Stimulated activated CD4-positive, alpha-beta T cell treated with anti-CD3 and anti-CD28 coated beads, TNF-alpha, amount 100 ng/mL, for 24 hours (primary cell): ENCODE measurements at places on chromosomes 11 and 22.

DNA sequence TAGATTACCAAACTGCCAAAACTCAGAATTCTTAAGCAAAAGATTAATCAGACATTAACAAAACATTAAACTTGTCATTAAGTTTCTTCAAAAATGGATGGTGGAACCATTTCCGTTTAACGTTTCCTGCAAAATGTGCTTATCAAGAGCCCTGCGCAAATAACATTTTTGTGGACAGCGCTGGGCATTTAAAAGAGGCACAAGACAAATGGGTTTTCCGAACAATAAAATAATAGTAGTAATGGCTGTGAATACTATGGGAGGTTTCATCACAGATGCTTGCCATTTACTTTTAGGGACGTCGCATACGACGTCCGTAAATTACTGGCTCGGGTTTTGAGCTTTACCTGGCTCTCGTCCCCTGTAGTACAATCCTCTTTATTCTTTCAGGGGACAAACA, 1.1 kb downstream of the NPAT start:
- DNase-seq, result no peak

GRCh38 chr11:2576549-2576948, 123.2 kb downstream of the KCNQ1OT1 start:
- DNase-seq, result no peak

GRCh38 chr22:46094676-46095075, 55.6 kb upstream of the PPARA start:
- no peak for DNase-seq

DNA sequence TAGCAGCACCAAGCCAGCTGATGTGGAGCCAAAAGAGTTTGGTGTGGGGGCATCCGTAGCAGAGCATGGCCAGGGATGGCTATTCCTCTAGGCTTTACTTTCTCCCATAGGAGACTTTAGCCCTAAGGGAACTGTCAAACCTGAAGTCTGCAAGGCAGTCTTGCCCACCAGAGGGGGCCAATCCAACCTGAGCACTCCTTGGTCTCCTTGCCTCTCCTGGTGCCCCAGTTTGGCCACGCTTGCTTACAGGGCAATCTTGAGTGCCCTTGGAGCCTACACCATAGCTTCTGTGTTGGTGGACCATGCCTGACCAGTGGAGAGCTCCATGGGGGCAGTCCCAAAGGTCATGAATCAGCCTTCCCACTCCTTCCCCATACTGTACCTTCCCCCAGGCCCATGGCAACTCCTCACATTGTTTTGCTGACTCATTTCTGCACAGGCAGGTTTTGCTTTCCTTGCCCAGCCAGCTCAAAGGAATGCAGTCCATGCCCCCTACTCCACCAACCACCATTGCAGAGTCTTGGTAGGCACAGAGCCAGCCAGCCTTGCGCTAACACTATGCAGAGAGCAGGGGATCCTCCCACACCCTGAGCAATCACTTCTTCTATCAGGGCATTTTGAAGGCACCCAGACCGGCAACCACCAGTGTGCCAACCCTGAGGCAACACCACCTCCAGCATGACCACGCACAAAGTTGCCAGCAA, 1421.2 kb upstream of the RAG2 start:
- DNase-seq, result no peak

- DNase-seq, result no peak
Measured at GRCh38 chr11:84720706-84721402, 906.3 kb downstream of the DLG2 start.

DNA sequence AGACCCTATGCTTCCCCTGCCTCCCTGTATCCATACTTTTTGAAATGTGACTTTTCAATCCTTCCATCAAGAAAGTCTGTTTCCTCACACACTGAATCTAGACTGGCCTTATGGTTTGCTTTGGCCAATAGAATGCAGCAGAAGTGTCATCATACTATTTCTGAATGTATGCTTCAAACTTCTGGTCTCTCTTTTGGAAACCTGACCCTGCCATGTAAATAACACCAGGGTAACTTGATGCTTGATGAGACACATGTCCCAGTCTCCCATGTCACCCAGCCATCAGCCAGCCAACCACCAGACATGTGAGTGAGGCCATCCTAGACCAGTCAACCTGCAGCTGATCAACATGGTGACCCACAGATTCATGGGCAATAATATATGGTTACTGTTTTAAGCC, 29.7 kb upstream of the CAVIN3 start:
- DNase-seq, result no peak

DNA sequence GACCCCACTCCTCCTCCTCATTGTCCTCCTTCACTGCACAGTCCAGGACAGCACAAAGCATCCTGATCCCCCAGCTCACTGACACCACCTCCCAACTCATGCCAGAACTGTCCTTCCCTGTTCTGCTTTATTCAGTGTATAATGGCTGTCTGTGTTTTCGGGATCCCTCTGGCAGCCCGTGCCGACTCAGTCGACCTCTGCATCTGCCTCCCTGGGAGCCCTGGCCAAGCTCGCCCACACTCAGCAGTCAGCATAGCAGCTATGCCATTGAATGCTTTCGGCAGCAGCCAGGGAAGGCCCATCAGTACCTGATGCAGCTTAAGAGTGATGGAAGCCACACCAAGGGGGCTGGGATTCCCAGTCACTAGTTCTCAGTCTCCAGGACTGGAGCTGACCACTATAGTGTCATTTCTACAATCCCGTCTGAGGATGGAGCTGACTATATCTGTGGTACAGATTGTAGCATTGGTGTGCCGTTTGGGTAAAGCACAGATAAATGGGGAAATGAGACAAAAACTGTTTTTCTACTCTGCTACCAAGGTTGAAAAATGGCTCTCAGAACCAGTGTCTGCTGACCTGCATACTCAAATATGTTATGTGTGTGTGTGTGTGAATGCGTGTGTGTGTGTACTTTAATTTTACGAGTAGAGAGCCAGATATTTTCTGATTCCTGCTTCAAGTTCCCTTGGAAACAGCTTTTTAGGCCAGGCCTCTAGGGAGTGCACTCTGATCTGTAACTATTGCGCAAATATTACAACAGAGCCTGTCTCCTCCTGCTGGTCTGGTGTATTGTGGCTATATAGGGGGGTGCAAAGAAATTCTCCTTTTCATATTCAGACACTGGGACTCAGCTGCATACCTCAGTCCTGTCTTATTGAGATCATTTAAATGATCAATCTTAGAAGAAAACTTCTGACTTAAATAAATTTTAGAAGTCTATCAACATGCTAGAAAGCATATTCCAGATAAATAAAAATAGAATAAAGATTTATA, 78.8 kb upstream of the TOP3B start:
- DNase-seq, result no peak

DNA sequence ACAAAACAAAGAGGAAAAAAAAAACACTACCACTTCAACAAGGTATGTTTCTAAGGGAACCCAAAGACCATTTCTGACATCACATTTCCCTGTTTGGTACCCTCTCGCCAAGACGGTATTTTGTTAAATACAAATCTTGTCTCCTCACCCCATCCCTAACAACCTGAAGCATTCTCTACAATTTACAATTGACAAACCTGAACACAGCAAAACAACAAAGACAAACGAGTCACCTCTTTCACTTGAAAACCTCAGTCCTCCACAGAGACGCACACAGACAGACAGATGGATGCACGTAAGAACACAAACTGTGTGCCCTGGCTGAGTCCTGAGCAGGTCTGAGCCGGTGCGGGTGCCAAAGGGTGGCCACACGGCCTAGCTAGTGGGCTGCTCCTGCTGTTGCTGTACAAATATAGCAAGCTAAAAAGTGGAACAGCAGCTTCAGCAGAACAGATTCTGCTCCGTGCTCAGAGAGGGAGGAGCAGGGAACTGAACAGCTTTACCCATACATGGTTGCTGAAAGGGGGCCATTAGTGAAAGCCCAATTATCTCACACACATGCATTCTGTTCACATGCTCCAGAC, 28.5 kb downstream of the CELF1 start:
- no peak for DNase-seq

DNA sequence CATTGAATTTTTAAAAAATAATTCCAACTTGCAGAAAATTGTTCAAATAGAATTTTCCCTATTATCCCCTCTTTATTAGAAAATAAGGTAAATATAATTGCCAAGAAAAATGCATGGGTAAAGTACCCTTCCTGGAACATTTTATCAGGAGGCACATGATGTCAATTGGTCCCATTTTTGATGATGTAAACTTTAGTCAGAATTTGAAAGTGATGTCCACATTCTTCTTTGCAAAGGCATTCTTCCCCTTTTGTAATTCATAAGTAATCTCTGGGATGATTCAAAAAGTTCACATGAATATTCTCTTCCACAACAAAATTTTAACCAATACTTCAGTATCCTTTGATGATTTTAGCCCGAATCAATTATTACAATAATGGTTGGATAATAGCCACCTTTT, 86.9 kb upstream of the ANO3 start:
- no peak for DNase-seq

GRCh38 chr11:69299023-69299461, 5.1 kb downstream of the MYEOV start:
- no peak for DNase-seq

GRCh38 chr11:2216400-2217064, 44.9 kb upstream of the TH start:
- no peak for DNase-seq

GRCh38 chr11:15493066-15493465, 378.3 kb downstream of the INSC start:
- DNase-seq, result no peak

DNA sequence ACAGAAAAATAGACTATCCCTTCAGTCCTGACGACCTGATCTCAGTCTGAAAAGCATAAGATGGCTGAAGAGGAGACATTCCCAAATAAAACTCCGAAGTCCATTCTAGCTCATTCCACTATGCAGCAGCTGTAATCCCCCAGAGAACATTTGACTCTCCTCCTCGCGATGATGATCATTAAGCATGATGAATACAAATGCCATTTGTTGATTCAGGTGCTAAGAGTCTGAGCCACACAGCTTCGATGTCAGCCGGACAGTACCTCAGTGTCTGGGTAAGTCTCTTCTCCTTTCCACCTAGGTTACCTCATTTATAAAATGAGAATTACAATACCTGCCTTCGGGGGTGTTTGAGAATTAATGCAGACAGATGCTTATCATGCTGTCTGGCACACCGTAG, 94.8 kb downstream of the TENM4 start:
- DNase-seq, result no peak

DNA sequence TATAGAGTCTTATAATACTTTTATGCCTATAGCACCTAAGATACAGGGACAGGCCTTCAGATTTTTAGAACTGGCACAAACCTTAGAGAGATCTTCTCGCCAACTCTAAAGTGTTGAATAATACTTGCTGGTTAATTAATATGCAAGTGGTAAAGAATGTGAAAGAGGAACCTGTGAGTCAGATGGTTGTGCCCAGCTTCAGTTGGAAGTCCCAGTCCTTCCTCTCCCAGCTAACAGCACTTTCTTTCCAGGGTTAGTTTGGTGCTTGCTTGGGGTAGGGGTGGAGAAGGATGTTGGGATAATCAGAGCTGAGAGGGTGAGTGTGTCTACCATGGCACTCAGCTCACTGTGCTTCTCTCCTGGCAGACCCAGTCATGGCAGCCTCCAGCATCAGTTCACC, 4.9 kb upstream of the TMEM132A start:
- no peak for DNase-seq

DNA sequence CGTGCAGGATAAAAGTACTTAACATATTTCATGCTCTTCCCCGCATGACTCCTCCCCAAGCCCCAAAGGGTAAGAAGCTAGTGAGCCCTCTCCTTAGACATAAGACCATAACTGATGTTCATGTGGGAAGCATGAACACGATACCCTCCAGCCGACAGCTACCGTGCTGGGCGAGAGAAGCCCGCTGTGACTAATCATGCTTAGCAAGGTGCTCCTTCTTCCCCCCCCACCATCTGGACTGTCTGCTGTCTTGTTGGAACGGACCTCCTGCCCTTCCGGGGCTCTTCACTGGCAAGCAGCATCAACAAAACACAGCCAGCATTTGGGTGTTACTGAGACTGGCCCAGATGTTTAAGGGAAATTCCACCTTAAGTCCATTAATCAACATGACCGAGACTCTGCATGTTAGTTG, 200.6 kb downstream of the DBX1 start:
- no peak for DNase-seq

DNA sequence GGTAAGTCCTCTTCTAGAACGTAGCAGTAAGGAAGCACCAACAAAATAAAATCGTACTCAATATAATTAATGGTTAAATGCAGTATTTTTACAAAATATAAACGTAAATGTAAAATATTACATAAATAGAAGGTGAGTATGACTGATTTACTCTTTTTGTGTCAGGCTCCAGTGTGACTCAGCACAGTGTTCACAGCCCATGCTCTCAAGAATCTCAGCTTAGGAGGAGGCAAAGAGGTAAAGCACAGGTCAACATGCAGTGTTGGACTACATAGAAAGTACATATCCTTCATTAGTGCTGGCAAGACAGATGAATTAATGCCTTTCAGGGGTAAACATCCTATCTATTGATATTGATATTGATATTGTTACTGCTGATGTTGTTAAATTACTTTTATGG, 2050.6 kb upstream of the RAG2 start:
- DNase-seq, result no peak

- no peak for DNase-seq
Measured at GRCh38 chr11:134639586-134640330, 227.7 kb upstream of the B3GAT1 start.
